SJSA1 (cell line): ENCODE measurements at places on chromosomes 12 and 14. TPM values are rescaled to one million over a fixed set of nuclear protein-coding genes. Genes with fewer than 3 reads are reported as not detected.

GRCh38 chr12:48336061-48336460, 14.7 kb downstream of the ZNF641 start:
- no peak for DNase-seq
- H3K4me1 ChIP-seq = no peaks in the 10 kb centered on the region
- no peaks in the 10 kb centered on the region for H3K36me3 ChIP-seq
- H3K27ac ChIP-seq = no peak overlapping the region
- H3K4me3 ChIP-seq = no peak overlapping the region

DNA sequence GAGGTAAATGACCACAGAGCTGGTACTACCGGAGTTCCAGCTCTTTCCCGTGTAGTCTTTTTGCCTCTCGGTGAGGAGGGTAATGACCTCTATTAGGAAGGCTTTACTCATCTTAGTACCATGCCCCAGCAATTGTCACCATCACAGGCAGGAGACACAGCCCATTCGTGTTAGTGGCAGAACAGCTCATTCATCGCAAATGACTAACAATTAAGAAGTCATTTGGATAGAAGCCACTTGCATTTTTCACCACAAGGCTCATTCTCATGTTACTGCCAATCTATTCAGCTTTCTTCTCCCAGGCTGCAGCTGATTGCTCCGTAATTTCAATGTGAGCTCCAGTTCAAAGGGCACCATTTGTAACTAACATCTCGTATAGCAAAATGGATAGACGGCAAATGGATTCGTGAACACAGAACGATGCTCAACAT, 718.8 kb upstream of the TMEM132C start:
- no peaks in the 10 kb centered on the region for H3K36me3 ChIP-seq
- DNase-seq = peak; percentile 10
- peaks cover 19% of the 10 kb centered on the region for H3K4me1 ChIP-seq
- H3K4me3 ChIP-seq = no peak overlapping the region
- no peaks in the 10 kb centered on the region for H3K27me3 ChIP-seq

- peaks cover 36% of the 10 kb centered on the region for H3K4me1 ChIP-seq
- no peaks in the 10 kb centered on the region for H3K36me3 ChIP-seq
- peak; percentile 74 for DNase-seq
- H3K4me3 ChIP-seq = no peak overlapping the region
- peak overlapping the region; percentile 57 for H3K27ac ChIP-seq
- H3K27me3 ChIP-seq = no peaks in the 10 kb centered on the region
Observed at GRCh38 chr12:2301531-2302461, 249.0 kb downstream of the CACNA1C start.

DNA sequence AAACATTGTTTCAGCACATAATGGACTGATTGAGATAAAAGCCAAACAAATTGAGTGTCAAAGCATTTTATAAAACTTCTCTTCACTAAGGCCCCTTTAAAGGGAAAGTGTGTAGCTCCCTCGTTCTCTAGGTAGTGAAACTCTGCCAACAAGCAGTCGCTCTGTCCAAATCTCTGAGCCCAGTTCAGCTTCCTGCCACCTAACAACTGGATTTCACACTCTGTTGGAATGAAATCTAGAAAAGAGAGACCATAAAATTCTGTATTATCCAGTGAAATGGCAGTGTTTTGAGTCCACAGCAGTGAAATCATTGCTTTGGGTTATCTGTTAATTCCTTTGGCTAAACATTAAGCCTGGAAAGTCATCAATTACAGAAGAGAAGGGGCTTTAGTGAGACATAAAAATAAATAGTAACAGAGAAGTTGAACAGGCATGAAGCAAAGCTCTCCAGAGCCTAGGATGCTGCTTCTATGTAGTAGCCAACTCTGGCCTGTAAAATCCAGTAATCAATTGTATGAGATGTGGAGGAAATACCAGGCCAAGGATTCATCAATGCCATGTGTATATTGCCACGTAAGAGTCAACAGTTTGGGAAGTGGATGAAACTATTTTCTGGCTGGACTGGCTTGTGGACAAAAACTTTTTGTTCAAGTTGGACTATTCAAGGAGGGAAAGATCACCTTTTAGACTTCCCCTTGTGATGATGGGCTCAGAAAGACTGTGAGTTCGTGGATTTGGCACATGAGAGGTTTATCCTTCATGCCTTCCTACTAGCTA, 122.5 kb downstream of the WIF1 start:
- H3K4me1 ChIP-seq = peaks cover 3% of the 10 kb centered on the region
- no peak for DNase-seq
- H3K4me3 ChIP-seq = no peak overlapping the region
- no peaks in the 10 kb centered on the region for H3K36me3 ChIP-seq
- no peak overlapping the region for H3K27ac ChIP-seq

DNA sequence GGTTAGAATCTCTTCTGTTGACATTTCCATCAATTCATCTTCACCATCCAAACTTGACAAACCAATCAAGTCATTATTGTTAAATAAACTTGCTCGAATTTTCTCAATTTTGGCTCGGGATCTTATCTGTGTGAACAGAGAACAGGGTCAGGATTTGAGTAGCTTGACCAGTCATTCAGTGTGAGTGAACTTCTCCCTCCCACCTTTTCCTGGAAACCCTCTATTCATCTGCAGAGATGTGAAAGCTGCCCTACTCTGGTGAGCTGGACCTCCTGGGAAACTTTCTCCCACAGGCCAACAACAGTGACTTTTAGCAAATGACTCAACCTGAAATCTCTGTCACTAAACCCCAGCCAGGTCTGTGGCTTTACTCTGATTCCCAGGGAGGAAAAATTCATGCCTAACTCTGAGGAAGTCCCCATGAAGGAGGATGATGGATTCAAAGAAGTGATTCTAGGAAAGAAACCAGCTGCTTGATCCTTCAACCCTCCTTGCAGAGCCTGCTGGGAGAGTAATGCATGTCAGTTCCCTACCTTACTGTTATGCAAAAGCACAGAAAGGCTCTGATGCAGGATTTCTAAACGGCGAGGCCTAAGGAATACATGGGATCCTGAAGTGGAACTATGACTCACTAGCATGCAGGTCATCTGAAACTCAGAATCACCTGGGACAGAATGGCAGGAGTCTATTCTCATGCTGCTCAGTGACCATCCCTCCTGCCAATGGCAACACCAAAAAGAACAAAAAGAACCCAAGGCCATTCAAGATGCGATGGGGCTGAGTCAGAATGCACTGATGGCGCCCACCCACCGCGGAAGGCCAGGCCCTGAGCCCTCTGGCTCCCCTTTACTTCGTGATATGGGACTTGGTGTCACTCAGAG, 58.0 kb downstream of the TRAFD1 start:
- H3K4me3 ChIP-seq = no peak overlapping the region
- H3K27ac ChIP-seq = no peak overlapping the region
- DNase-seq = no peak
- no peaks in the 10 kb centered on the region for H3K4me1 ChIP-seq
- peaks cover 36% of the 10 kb centered on the region for H3K36me3 ChIP-seq

DNA sequence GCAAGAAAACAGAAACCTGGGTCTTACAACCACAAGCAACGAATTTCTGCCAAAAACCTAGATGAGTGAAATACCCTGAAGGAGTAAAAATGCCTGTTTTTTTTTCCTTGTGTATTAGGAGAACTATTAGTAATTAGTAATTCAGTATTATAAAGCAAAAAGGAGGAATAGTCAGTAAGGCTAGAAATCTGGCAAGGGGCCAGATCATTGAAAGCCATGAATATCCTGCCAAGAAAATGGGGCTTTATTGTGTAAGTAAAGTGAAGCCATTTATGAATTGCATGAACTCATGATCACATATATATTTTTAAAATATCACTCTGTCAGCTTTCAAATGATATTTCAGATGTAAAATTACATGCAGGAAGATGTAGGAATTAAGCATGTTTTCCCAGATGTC, 57.9 kb downstream of the TXNDC16 start:
- H3K27ac ChIP-seq = no peak overlapping the region
- no peak for DNase-seq
- no peaks in the 10 kb centered on the region for H3K4me1 ChIP-seq
- no peak overlapping the region for H3K4me3 ChIP-seq
- no peaks in the 10 kb centered on the region for H3K27me3 ChIP-seq

GRCh38 chr12:39772821-39773259, 153.2 kb upstream of the ABCD2 start:
- H3K27ac ChIP-seq = no peak overlapping the region
- no peak overlapping the region for H3K4me3 ChIP-seq
- no peak for DNase-seq
- no peaks in the 10 kb centered on the region for H3K4me1 ChIP-seq
- H3K36me3 ChIP-seq = no peaks in the 10 kb centered on the region
- H3K27me3 ChIP-seq = no peaks in the 10 kb centered on the region

GRCh38 chr12:95130096-95130495, 56.7 kb upstream of the NR2C1 start:
- DNase-seq = no peak
- H3K4me1 ChIP-seq = peaks cover 16% of the 10 kb centered on the region
- no peak overlapping the region for H3K4me3 ChIP-seq
- no peaks in the 10 kb centered on the region; the same call in 1 of the 2 replicates for H3K36me3 ChIP-seq
- H3K27ac ChIP-seq = no peak overlapping the region

GRCh38 chr14:89406941-89407340, 10.1 kb downstream of the FOXN3 start:
- DNase-seq = no peak
- H3K27ac ChIP-seq = no peak overlapping the region
- H3K36me3 ChIP-seq = peaks cover 27% of the 10 kb centered on the region
- no peaks in the 10 kb centered on the region for H3K4me1 ChIP-seq
- H3K4me3 ChIP-seq = no peak overlapping the region
- H3K27me3 ChIP-seq = no peaks in the 10 kb centered on the region

- no peak overlapping the region for H3K4me3 ChIP-seq
- no peaks in the 10 kb centered on the region for H3K4me1 ChIP-seq
- no peaks in the 10 kb centered on the region for H3K36me3 ChIP-seq
- no peak for DNase-seq
- H3K27ac ChIP-seq = no peak overlapping the region
Observed at GRCh38 chr12:44260581-44260980, 424.7 kb downstream of the TMEM117 start.

GRCh38 chr14:23286902-23287479, 1.1 kb upstream of the HOMEZ start:
- peak overlapping the region; percentile 62 for H3K4me3 ChIP-seq
- peak overlapping the region; percentile 54; the same call in 1 of the 2 replicates for H3K27ac ChIP-seq
- H3K4me1 ChIP-seq = peaks cover 21% of the 10 kb centered on the region
- H3K27me3 ChIP-seq = no peaks in the 10 kb centered on the region
- DNase-seq = no peak

IAPP gene
- not detected in 2 replicates for total RNA-seq

KCNA5 gene
- not detected in 2 replicates for total RNA-seq

RNASE7 gene
- total RNA-seq = not detected in 2 replicates

MYO1H gene
- total RNA-seq = not detected in 2 replicates

WDHD1 gene
- 21.2 and 23.7 TPM in 2 replicates for total RNA-seq

TTC9 gene
- 0.18 and 0.38 TPM in 2 replicates for total RNA-seq

RERG gene
- total RNA-seq = not detected in 2 replicates

ANGEL1 gene
- 3.0 and 4.7 TPM in 2 replicates for total RNA-seq
